ENCODE measurements at places on chromosomes 13 and 19. TPM values are rescaled to one million over a fixed set of nuclear protein-coding genes. Genes with fewer than 3 reads are reported as not detected.

- no peak for DNase-seq
Measured at GRCh38 chr13:46656786-46657185, 103.8 kb downstream of the LRCH1 start.

GRCh38 chr19:56969759-56970178, 129.2 kb upstream of the PEG3 start:
- DNase-seq: no peak

DNA sequence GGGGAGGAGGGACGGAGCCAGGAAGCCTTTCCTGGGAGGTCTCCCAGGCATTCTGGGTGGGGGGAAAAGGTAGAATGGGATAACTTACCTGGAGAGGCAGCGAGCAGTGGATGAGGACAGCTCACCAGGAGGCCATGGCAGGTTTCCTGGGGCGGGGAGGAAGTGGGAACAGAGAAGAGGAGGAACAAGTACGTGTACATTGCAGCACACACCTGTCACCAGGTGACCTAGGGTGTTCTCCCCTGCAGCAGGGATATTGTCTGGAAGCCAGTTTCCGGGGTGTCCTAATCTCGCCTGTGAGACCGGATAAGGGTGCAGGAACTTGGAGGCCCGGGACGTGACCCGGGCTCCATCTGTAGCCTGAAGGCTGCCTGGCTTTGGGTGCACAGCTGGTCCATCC, at the start of gene FUT3:
Gene FUT3 (minus strand): TSS at position 148 of the 400 bp plus-strand sequence.
- DNase-seq: no peak

DNA sequence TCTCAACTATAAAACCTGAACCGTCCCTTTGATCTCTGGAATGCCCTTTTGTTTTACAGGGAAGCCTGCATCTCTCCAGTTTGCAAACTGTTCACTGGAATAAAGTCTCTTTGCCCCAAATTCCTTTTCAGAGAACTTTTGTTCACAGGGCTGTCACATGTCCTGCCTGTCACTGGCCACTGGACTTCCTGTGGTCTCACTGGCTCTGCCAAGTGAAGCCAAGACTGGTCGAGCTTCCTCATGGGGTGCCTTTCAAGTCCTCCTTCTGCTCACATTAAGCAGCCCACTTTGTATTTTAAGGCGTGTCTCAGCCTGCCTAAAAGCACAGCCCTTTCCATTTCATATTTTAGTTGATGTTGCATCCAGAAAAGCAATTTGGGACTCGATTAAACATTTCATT, 215.7 kb downstream of the KATNAL1 start:
- no peak for DNase-seq

DNA sequence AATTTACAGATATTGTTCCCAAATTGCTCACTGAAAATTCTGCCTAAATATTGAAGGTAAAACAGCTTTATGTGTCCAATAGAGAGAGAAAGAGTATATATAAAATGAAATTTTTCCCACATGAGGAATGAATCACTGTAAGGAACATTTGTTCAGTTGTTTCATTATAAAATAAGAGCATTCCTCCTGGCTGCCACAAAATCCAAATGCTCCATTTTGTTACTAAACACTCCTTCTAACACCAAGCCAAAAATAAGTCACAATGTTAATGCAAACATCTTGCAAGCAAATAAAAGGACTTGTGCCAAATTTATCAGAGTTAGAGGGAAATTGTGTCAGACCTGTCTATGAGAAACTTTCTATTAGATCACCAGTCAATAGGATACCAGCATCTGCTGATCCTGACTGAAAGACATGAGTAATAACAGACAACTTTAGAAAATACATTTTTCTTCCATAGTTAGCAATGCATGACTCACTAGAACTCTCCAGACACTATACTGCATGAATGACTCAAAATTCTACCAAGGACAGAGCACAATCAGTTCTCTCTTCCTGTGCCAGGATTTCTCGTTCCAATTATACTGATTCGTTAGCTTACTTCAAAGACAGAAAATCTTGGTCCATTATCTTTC, 83.5 kb upstream of the FNDC3A start:
- no peak for DNase-seq

The PDE4A gene
- 5.2 TPM for polyA plus RNA-seq

The APOE gene
- 35.7 TPM for polyA plus RNA-seq
